ENCODE measurements at places on chromosomes 6 and 20.
A peak's percentile ranks its signal among the peaks of the same experiment; 100 is the strongest.

- no peak for DNase-seq
Measured at GRCh38 chr6:20354366-20354765, 47.3 kb upstream of the E2F3 start.

- no peak for DNase-seq
Measured at GRCh38 chr20:64037498-64038213, 1.7 kb downstream of the C20orf204 start.

DNA sequence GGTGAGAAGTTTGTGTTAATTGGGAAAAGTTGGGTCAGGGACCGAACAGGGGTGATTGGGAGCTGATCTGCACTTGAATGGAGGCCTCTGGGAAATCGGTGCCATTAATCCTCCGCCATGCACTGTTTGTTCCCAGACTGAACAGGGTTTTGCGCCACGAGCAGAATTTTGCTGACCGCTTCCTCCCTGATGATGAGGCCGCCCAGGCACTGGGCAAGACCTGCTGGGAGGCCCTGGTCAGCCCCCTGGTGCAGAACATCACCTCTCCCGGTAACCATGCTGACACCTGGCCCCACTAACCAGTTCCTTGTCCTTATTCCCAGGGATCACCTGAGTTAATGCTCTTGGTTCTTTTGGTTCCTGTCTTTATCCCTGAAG, 21.7 kb downstream of the CUL9 start:
- no peak for DNase-seq

- no peak for DNase-seq
Measured at GRCh38 chr20:40714109-40714508, 25.1 kb upstream of the MAFB start.

- DNase-seq = no peak
Measured at GRCh38 chr20:58668901-58669286, 17.8 kb downstream of the STX16 start.

DNA sequence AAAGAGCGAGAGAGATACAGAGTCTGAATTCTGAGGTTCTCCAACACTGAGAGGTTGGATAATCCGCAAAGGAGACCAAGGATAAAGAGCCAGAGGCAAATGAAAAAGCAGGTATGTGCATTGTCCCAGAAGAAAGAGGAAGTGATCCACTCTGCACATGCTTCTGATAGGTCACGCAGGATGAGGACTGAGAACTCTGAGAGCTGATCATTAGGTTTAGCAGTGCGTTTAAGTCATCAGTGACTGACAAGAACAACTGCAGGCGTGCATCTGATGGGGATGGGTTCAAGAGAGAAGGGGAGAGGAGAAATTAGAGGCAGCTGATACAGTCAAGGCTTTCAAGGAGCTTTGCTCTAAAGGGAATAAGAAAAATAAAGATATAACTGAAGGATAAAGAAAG, 301.2 kb upstream of the SGK1 start:
- DNase-seq = no peak

- peak; percentile 11 for DNase-seq
Measured at GRCh38 chr6:138161338-138162110, at the start of gene ARFGEF3. Gene ARFGEF3, plus strand, starts transcription at chr6:138161939. Its CDS starts 148 bp downstream, at chr6:138162087.

- no peak for DNase-seq
Measured at GRCh38 chr6:49531774-49532569, 18.5 kb upstream of the C6orf141 start.

DNA sequence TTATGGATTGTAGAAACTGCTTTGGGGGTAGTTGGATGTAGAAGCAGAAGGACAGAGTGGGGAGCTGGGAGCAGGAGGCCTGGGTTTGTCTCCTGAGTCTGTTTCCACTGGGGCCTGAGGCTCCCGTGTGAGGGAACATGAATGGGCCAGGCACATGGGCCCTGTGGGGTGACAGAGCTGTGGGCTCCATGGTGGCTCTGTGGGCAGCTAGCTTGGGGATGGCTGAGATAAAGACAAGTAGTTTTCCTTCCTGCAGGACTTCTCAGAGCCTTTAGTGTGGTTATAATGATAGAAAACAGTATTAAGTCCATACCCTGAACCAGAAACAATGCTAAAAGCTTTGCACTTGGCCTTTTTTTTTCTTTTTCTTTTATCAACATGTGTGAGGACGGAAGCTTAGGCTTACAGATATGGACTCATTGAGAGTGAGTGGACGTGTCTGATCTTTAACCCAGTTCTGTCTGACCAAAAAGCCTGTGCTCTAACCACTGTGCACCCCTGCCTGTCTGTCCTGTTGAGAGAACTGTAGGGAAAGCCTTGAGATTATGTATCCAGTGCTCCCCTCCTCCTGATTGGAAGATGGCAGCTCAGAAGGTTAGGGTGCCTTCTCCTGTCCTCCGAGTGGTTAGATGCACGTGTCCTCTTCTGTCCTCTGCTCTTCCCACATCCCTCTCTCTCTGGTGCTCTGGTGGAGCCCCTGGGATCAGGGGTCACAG, 98.3 kb downstream of the CDH26 start:
- no peak for DNase-seq

- no peak for DNase-seq
Measured at GRCh38 chr20:54002056-54002575, 68.3 kb downstream of the BCAS1 start.

- no peak for DNase-seq
Measured at GRCh38 chr20:37981568-37981967, 51.7 kb downstream of the TTI1 start.

DNA sequence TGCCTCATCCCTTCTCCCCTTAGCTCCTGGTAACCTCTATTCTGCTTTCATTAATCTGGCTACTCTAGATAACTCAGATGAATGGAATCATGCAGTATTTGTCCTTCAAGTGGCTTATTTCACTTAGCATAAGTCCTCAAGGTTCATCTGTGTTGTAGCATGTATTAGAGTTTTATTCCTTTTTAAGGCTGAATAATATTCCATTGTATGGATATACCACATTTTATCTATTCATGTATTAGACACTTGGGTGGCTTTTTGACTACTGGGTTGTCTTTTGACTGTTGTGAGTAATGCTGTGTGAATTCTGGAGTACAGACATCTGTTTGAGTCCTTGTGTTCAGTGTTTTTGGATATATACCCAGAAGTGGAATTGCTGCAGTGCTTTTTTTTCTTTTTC, 58.4 kb downstream of the PHF20 start:
- DNase-seq = no peak

DNA sequence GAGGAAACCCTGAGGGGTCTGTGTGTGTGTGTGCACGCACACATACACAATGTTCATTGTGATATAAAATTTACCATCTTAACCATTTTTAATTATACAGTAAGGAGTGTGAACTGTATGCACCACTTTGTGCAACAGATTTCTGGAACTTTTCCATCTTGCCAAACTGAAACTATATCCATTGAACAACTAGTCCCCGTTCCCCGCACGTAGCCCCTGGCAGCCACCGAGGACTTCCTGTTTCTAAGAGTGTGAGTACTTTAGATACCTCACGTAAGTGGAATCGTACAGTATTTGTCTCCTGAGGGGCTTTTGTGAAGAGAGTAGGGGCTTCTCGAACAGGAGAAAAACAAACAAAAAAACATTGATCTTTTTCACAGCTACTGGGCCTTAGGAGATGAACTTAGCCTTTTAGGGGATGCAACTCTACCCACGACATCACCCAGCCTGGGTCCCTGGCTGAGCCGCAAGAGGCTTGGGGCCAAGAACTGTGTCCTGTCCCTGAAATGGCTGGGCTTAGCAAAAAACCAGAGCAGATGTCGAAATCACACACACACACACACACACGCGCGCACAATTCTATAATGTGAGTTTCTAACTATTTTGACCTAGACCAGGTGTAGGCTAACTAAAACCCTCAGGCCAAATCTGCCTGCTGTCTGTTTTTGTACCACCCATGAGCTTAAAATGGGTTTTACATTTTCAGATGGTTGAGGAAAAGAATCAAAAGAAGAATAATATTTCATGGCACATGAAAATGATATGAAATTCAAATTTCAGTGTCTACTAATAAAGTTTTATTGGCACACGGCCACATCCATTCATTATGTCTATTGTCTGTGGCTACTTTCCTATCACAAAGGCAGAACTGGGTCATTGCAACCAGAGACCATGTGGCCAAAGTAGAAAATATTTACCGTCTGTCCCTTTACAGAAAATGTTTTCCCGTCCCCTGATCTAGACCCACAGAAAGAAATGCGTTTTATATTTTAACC, 144.2 kb downstream of the EYA2 start:
- DNase-seq = no peak
